Activated T-cell treated with anti-CD3 and anti-CD28 coated beads, Interleukin-2, amount 50 U/mL, for 48 hours (primary cell): ENCODE measurements at places on chromosomes 2 and 18.

- no peak for DNase-seq
Measured at GRCh38 chr2:61499060-61499459, 28.2 kb upstream of the USP34 start.

DNA sequence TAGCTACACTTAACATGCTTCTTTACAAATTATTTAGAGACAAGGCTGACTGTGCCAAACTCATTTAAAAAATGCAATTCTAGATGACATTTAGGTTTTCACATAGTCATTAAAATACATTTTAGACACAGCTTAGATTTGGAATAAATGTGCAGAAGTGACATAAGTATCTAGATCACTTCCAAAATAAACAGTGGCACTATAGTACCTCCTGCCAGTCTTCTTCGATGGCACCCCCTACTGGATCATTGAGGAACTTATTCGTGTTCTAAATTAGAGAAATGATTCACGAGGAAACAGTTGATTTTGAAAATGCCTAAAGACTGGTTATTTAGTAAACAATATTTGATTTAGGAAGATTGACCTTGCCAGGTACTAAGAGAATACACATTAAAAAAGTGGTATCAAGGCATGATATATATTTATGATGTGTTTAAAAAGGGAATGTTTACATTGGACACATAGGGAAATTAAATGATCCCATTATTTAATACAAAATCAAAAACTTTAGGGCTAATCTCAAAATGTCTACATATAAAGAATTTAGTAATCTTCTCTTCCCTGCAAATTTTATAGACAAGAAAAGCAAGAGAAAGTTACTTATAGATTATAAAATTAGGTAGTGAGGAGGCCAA is 323.9 kb downstream of the XIRP2 start:
- no peak for DNase-seq

- DNase-seq = no peak
Measured at GRCh38 chr2:66850376-66850775, 415.5 kb downstream of the MEIS1 start.

DNA sequence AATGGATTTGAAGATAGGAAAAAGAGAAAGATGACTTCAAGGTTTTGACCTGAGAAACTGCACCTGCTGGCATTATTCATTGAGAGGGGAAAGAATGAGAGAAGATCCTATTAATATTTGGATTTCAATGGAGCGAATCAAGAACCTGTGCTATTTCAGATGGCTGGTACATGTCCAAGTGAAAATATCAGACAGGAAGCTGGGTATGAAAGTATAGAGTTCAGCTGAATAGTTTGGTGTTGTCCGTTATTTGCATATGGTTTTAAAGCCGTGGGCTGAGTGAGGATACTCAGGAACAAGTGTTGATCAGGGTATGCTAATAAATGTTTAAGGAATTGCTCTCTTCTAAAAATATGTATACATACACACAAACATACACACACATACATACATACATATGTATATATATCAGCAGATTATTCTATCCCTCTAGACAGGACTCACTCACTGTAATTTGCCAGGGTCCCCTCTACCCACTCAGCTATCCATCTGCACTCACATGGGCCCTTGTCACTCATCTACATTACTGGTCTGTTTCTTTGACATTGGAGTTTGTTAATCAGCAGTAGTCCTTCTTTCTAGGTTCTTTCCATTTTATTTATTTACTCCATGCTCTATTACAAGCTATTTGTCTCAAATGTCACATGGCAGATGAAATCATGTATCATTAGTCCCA is 33.9 kb upstream of the IKZF2 start:
- no peak for DNase-seq

- no peak for DNase-seq
Measured at GRCh38 chr2:206700156-206700555, 18.0 kb downstream of the DYTN start.

- no peak for DNase-seq
Measured at GRCh38 chr2:125397535-125398251, 1258.3 kb upstream of the GYPC start.

DNA sequence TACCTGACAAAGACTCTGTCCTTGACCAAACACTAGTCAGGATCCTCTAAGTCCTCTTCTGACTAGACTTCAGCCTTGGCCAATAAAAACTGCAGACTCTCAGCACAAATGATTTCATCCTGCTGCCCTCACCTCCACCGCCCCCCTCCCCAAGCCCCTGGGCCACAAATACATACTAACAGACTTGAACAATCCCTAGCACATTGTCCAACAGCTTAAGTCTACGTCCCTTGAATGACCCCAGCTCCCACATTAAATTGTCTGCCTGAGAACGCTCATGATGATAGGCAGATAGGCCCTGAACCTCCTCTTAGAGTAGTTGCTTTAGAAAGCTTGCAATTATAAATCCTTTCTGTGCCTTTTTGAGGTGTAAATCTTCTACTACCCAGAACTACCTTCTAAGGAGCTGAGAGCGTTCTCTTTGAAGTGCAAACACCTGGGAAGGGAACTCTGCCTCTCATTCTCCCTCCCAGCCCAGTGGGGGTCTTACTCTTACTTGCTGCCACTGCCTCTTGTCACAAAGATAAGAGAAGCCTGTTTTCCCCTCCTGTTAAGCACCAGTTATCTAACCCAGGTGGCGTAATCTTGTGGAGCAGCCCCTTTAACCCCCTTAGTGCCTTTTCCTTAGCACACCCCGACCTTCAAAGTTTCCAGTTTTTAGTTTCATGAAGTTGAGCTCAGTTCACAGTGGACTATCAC is 1225.6 kb downstream of the LRP1B start:
- no peak for DNase-seq

GRCh38 chr2:19897623-19898245 is 4.0 kb downstream of the TTC32 start:
- no peak for DNase-seq

GRCh38 chr2:223314811-223315210 is 262.8 kb downstream of the KCNE4 start:
- no peak for DNase-seq

GRCh38 chr2:177405029-177405692 is 12.6 kb downstream of the AGPS start:
- no peak for DNase-seq
